ENCODE measurements at places on chromosomes 1 and 21.
A peak's percentile ranks its signal among the peaks of the same experiment; 100 is the strongest.

DNA sequence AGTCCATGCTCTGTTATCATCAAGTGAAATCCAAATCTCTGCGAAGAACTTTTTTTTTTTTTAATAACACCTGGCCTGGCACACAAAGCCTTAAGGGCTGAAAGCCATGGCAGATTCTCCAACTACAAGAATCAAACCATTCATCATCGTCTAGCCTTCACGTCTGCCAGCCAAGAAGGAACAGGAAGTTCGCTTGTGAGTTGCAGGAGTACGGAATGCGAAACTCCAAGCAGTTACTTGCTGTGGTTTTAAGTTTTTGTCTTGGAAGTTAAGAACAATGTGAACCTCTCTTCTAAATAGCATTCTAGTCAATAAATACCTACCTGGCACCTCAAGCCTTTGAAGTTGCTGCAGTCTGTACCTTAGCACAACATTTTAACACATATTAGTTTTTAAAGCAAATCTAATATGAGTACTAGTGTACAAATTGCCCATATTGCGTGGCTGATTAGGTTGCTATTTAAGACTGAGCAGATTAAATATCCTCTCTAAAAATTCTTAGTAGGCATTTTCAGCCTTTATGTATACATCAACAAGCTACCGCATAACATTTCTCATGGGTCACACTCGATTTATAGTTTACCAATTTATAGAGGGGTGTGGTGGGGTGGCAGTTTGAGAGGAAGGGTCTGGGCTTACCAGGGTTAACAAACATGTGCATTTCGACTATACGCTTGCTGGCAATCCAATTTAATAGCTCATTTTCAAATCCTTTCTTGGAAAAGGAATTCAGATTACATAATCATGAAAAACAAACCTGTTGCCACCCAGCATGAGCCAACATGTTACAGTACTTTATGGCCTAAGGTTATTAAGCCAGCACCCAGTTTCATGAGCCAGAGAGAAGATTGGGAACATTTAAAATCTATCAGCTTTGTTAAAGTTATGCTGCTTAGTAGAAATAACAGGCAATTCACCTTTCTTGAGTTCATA lies 22.2 kb upstream of the PTPN14 start:
- DNase-seq: no peak

- no peak for DNase-seq
Measured at GRCh38 chr21:24204641-24205040, 1402.6 kb downstream of the MRPL39 start.

GRCh38 chr1:215007880-215008279 lies 74.7 kb upstream of the KCNK2 start:
- no peak for DNase-seq

GRCh38 chr21:35222021-35222420 lies 172.9 kb upstream of the RUNX1 start:
- DNase-seq: no peak

GRCh38 chr1:2208309-2209239 lies 14.0 kb upstream of the FAAP20 start:
- no peak for DNase-seq

DNA sequence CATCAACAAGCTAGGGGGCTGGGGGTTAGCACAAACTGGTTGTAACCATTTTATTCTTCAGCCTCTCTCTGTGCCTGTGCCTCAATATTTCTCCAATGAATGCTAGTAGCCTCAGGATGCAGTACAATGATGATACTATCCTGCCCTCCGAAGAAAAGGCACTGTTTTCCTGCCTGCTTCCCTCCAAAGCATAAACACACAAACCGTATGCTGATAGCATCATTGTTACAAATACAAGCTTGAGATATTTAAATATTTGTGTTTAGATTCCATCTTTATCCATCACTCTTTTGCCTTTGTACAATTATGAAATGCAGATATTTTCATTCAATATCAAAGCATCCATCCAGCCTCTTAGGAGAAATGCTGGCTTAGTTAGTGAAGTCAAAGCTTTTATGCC lies 404.8 kb downstream of the DUSP10 start:
- no peak for DNase-seq

GRCh38 chr1:207007352-207008033 lies 25.1 kb downstream of the C1orf116 start:
- no peak for DNase-seq

DNA sequence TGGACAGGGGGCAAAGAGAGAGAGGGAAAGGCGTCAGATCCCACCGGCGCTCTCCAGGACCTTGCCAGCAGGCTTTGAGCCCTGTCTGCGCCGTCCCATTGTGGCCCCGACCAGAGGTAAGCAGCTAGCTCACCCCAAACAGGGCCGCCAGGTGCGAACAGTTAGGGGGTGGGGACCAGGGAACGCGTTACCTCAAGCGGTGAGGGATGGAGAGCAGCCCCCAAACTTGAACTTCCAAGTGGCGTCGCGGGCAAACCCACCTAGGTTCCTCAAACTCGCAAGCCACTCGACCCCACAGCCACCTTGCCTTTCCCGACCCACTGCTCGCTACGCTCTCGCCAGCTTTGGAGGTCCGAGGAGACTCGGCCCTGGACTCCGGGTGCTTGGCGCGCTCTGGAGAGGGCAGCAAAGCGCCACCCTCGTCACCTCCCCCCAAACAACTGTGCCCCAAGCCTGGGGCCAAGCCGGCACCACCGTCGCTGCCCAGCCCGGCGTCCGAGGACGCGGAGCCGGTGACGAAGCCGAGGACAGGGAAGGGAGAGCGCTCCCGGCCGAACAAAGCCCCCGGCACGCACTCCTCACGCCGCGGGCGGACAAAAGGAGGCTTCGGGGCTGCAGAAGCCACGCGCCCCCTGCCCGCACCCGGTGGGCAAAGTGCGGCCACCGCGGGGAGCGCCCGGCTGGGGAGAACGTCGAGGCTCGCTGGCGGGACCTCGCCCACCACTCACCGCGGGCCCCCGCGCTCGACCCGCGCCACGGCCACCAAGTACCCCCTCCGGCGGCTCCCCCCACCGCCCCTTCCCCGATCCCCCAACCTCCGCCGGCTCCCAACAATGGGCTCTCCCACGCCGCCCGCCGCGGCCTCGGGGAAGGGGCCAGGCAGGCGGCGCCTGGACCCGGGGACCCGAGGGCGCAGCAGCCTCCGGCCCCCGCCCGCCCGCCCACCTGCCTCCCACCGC lies 976 bp downstream of the SSBP3 start:
- peak; percentile 9 for DNase-seq

DNA sequence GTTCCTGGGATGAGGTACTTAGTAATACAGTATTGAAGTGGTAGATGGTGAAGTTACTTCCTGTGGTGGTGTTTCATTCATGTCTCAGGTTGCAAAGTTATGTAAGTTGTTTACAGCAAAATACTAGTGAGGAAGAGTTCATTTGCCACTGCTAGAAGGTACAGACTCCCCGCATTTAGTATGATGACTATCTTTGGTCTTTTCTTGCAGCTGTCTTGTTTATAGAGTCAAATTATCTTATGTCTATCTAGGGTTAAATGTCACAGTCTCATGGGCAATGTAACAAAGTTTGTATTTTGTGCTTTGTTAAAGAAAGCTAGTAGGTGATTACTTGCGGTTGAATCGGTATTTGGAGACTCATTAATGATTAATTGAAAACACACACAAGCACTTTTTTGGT lies 50.2 kb downstream of the LRRC8D start:
- DNase-seq: no peak

DNA sequence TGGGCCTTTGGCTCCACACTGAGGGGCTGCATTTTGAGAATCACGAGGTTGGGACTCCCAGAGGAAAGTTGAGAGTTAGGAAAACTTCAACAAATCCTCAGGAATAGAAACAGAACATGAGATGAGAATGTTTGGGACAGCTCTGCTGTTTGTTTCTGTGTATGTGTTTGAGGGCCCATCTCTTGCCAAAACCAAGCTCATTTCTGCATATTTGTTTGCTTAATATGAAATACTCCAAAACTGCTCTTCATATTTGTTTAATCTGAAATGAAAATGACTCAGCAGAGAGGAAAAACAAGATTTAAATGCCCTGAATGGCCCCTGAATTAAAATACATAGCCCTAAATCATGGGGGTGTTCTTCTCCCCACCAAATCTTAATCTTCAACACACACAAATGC lies 78.1 kb downstream of the DDR2 start:
- DNase-seq: no peak

DNA sequence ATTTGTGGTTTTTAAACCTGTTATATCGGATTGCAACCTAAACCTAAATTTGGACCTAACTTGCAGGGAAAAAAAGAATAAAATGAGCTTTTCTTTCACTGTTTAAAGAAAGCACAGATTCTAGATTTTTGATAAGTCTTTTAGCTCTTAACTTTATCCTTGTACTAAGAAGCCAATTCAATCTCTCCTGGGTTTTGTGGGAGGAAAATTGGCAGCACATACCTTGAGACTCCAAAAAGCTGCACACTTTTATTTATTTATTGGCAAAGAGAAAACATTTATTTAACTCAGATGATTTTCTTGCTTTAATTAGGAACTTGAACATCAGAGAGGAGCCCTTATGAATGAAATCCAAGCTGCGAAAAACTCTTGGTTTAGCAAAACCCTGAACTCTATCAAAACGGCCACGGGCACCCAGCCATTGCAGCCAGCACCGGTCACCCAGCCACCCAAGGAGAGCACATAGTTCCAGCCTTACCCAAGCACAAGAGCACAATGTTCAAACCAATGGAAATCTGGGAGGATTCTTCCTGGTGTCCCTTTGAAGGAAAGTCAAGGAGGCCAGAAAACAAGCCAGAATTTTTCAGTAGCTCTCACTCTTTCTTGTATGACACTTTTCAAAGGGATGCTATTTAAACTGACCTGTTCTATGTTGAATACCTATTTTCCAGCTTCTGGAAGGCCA lies 10.1 kb upstream of the CACYBP start:
- no peak for DNase-seq

DNA sequence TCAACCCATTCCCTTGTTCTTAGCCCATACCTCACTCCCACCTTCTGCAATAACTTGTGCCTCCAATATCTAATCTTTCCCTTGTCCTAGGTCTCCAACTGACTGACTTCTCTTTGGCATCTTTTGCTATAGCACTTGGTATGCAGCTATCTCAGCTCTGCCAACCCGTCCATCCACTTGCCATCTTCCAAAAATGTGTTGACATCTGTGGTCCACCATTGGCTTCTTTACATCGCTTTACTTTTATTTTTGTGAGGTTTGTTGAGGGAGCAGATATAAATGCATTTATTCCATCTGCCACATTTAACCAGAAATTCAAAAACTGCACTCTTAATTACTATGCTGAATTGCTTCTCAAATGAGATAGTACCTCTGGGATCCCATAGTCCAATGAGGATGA lies 24.9 kb upstream of the PSMB2 start:
- no peak for DNase-seq

- no peak for DNase-seq
Measured at GRCh38 chr1:240553351-240553750, 58.6 kb downstream of the GREM2 start.

GRCh38 chr1:211620097-211620496 lies 41.1 kb upstream of the SLC30A1 start:
- no peak for DNase-seq

DNA sequence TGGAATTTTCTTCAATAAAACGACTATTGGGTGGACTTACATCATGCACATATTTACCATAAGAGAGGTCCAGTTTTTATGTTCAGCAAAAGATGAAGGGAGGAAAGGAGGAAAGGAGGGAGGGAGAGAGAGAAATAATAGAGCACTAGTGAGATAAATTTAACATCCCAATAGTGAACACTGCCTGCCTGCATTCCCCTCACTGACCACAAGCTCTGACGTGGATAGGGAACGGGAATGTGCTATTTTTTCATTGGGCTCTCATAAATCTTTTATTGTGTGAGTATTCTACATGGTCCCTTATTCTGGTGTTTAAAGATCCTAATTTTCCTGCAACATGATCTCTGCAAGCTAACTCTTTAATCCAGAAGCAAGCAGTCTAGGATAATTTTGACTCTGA lies 82.1 kb downstream of the TTC3 start:
- DNase-seq: no peak

DNA sequence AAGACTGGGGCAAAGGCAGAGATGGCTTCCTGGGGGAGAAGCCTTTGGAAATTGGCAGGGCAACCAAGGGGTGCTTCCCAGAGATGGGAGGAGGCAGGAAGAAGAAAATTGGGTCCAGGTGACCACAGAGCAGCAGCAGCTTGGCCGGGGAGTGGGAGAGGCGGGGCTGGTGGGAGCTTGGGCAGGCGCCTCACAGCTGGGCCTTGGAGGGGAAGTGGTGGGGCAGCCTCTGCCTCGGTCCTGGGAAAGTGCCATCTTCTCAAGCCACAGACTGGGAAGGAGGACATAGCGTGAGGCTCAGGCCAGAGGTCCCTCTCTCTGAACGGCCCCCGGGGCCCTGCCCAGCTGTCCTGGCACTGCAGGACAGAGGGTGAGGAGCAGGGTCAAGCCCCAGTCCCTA lies 24.0 kb upstream of the WASF2 start:
- no peak for DNase-seq

GRCh38 chr1:17919525-17920439 lies 164.6 kb downstream of the ACTL8 start:
- no peak for DNase-seq

DNA sequence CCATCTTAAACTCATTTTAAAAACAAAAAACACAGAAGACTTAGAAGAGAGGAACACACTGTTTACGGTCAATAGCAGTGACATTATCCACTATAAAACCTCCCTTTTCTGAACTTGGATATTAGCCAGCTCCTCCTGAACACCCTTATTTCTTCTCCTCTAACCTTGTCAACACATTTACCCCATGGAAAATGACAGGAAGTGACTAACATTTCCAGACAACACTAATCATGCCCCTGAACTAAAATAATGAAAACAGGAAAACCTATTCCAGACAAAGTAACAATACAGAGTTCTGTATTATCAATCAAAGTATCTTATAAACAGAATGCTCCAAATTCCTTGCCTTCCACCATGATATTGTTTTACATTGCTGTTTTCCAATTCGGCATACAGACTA lies 45.3 kb downstream of the PALMD start:
- no peak for DNase-seq

DNA sequence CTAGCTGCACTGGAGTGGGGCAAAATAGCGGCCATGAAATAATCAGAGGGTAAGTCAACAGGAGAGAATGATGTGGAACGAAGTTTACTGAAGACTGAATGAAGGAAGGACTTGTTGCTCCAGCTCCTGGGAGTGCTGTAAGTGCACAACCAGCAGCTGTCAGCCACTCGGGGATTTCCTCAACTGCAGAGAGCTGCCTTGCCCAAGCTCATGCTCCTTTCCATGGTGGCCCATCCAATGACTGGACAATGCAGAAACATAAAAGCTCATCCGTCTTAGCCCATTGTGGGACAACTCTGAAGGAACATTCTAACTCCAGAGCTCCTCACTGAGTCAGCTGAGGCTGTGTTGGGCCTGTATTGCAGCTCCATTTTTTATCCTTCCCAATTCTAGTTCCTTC lies 21.1 kb upstream of the RBM15 start:
- DNase-seq: no peak

- no peak for DNase-seq
Measured at GRCh38 chr1:26951216-26951615, 9.1 kb downstream of the KDF1 start.

GRCh38 chr1:191804311-191804710 lies 354.0 kb upstream of the RGS18 start:
- DNase-seq: no peak

GRCh38 chr21:42690586-42690985 lies 37.2 kb downstream of the PDE9A start:
- no peak for DNase-seq

- no peak for DNase-seq
Measured at GRCh38 chr1:22139817-22140216, 3.1 kb downstream of the WNT4 start.
